ENCODE measurements at places on chromosomes 11 and 22.

DNA sequence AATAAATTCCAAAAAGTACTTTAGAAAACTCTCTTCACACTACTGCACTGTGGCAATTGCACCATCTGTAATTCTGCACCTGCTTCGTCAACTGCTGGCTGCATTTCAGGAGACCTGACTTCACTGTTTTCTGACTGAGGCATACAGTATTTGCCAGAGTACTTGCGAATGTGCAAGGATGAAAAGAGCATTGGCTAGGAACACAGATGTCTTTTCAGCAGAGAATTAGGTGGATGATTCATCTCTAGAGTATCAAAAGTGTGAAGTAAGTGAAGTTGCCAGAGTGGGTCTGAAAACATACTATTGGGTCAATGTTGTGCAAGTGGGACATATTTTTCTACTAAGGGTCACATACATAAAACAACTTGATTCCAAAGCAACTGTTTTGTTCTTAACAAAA lies 427.5 kb upstream of the CCDC90B start:
- DNase-seq: no peak

DNA sequence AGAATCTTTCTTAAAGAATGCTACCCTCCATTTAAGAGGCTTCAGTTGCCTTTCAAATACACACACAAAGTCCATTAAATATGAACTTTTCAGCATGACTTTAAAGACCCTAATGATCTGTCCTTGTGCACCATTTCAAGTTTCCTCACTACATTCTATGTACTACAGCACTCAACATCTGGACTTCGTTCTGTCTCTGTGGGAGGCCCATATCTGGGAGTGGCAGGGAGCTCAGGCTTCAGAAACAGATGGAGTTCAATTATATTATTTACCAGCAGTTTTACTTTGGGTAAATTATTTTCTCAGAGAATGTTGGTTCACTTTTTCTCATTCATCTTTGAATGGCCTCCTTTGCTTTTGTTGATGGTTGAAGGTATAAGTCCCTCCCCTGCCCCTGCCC lies 67.4 kb downstream of the ANO3 start:
- DNase-seq: no peak

- DNase-seq: no peak
These were observed 291.8 kb upstream of the DDI1 start for GRCh38 chr11:103744496-103745153.

DNA sequence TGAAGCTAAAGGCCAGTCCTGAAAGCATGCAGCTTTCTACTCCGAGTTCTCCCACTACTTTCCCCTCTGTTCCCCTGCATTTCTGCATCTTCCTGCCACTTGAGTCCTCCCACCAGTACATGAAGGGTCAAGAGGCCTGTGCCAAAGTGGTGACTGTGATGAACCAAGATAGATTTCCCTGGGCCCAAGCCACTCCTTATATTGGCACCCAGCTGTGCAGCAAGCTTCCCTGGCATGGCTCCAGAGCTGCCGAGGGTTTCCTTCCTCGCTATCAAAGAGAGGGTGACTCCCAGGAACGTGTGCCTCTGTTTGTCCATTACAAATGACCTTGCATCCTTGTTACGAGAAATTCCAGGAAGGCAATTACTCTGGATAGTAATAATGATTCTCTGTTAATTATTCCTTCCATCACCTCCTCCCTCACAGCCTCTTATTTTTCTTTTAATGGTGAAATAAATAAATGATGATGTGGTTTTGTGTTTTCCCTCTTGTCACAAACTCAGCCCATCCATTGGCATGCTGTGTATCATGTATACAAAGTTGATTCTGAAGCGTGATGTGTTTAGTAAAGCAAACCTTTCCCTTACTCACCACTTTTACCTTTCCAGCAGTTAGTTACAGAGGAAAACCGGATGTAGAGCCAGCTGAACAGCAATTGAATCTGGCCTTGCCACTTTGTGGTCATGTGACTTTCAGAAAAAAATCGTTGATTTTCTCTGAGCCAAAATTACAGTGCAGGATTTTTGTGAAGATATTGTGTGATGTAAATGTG lies 8.3 kb downstream of the SRSF8 start:
- no peak for DNase-seq

DNA sequence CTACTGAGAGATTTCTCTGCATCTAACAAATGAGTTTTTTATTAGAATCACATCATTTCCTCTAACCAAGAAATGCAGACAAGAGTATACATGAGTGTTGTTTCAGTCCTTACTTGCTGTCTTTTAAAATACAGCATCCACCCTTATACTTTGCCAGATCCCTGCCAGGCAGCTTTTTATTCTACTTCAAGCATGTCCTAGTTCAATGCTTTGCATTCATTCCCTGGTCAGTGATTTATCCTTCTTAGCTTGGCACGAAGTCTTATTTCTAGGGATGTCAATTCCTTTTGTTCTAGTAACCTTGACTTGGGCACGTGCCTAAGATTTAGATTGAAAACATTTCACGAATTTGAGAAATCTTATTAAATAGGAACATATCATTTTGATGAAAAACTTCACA lies 307.2 kb upstream of the MPPED2 start:
- no peak for DNase-seq

DNA sequence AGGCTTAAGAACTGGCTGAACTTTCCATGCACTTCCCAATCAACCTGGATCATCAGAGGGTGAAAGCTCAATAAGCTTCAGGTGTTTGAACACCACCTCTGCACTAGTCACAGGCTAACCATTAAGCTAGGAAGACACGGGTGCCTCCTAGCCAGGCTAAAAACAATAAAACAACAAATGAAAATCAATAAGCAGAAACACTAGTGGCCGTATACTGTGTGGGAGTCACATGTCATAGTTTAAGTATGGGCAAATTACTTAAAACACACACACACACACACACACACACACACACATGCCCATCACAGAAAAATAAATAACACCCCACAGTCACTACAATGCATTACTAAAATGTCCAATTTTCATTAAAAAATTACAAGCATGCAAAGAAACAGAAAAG lies 85.2 kb downstream of the APOL5 start:
- DNase-seq: no peak

GRCh38 chr22:23180301-23180892 lies at the start of gene BCR:
Gene BCR (plus strand): TSS chr22:23180509. CDS start chr22:23180961, 452 bp downstream.
- no peak for DNase-seq

DNA sequence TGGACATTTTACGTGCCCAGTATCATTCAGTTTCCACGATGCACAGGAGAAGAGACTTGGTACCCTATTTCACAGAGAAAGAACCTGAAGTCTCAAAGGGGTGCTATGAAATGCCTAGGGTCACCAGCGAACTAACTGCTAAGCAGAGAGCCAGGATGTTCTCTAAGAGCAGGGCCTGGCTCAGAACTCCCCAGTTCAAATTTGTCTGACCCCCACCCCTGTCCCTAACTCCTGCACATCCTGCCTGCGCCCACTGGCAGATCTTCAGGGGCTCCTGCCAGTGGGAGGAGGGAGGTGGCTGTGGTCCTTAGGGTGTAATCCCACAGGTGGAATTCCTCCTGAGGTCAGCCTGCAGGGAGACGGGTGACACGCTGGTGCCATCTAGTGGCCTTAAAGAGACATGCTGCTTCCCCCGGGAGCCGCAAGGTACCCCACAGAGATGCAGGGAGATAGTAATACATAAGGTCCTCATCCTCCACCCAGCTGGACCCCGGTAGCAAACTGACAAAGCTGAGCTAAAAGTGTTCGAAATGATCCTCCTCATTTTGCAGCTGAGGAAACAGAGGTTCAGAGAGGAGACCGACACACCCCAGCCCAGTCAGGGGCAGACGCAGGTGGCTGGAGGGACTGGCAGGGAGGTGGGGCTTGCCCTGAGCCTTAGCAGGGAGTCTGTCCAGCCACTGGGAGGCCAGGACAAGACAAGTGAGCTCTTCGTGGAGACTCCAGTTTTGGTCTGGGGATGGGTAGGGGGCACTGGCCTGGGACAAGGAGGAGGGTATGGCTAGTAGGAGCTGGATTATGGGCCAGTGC lies 34.1 kb downstream of the MB start:
- no peak for DNase-seq

- no peak for DNase-seq
These were observed 23.1 kb upstream of the GLYATL2 start for GRCh38 chr11:58867556-58867955.

DNA sequence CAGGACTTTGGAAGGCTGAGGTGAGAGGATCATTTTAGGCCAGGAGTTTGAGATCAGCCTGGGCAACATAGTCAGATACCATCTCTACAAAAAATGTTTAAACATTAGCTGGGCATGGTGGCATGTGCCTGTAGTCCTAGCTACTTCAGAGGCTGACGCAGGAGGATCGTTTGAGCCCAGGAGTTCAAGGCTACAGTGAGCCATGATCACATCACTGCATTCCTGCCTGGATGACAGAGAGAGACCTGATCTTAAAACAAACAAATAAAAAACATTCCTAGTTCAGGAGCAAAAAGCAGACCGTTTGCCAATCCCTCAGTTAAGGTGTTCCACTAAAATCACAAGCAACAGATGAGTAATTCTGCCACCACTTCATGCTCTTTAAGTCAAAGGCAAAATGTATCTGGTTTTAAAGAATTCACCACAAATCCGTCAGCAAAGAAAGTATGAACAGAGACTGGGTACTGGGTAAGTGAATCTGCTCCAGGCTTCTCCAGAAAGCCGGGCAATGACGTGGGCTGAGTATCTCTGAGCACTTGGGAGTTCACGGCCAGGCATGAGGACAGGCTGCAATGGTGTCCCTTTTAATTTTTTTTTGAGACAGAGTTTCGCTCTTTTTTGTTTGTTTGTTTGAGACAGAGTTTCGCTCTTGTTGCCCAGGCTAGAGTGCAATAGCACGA lies 19.5 kb downstream of the CLTCL1 start:
- DNase-seq: no peak

GRCh38 chr11:71237853-71238252 lies 14.5 kb downstream of the SHANK2 start:
- no peak for DNase-seq

DNA sequence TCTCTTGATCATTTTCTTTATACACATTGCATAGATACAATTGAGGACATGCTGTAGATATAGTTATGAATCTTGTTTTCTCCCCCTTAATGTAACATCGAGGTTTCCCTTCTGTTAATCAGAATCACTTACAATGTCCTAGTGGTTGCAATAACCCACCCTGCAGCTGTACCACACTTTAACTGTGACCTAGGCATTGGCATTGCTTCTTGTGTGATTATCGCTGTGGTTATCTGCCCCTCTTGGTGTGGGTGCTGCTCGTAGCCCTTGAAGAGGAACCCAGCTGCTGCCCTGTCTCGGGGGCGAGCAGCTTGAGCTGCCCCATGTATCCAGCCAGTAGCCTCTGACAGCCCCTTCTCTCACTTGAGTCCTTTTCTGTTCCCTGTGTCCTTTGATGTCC lies 1.5 kb downstream of the DGAT2 start:
- no peak for DNase-seq

DNA sequence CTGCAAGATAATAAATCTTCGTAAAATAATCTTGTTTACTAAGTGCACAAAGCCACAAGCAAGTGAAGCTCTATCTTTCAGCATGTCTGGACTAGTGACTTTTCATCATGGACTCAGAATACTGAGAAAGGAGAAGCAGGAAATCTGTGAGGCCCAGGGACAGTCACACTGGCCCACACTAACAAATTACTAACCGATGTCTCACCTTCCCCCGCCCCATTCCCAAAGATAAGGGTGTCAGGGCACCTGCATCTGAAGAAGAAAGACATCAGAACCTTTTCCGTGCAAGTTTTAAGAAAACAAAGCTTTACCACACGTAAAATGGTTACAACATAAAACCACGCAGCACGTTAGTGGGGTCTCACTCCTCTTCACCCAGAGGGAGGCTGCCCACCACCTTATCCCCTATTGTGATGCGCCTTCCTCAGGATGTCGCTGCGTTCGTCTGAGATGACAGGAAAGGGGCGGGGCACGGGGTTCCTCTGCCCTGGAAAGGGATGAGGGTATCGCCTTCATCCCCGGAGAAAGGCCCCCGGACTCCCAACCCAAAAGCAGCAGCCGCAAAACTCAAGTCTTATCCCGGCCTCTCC lies 616 bp downstream of the BTBD10 start:
- DNase-seq: no peak

DNA sequence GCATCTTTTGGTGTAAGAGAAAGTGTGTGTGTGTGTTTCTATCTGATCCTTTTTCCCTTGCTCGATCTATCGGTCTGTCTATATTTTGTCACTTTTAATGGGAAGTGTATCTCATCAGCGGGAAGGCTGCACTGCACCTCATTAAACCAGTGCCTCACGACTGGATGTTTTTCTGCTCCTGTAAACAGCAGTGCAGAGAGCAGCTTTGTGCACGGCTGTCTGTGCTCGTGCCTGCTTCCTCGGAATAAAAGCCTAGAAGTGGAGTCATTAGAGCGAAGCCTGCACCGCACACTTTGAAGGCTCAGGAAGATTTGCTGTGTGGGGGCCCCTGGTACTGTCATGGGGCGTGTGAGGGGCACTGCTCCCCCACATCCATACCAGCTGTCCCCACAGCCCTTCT lies 27.0 kb upstream of the PARVG start:
- no peak for DNase-seq

GRCh38 chr11:65851083-65851579 lies 6.8 kb downstream of the CFL1 start:
- no peak for DNase-seq

DNA sequence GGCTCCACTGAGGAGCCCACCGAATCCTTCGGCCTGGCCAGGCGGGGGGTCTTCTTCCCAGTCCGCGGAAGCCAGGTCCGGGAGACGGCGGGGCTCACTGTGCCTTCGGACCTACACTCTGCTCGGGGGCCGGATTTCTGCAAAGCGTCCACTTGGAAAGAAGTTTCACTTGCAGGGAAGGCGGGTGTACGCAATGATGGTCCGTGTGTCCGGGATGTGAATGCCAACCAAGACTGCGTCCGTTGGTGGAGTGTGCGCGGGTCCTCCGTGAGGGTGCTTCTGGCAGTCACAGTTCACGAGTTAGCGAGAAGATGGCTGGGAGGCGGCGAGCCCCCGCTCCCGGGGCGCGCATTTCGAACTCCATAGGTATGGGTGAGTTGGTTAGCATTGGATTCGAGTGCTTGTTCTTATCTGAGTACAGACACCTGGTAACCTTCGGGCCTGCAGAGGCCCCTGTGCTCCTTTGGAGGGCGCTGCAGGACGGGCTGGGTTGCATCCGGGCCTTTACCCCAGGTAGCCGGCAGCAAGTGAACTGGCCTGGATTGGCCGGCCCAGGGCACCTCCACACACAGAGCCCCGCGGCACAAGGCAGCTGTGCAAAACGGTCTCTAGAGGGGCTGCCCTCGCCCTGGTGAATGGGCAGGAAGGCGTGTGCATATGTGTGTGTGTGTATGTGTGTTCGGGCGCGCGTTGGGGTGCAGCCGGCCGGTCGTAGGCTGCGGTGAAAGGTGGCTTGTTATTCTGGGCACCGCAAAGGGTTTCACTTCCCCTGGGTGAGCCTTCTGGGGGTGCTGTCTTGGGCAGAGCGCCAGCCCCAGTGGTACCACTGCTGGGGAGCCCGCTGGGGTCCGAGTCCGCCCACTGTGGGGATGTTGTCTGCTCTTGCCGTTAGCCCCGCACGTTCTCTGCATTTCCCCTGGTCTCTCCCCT lies 13.3 kb upstream of the CYP2R1 start:
- no peak for DNase-seq

- no peak for DNase-seq
These were observed 719 bp downstream of the TALDO1 start for GRCh38 chr11:748007-748359.

- no peak for DNase-seq
These were observed 514 bp downstream of the KRTAP5-9 start for GRCh38 chr11:71548716-71549151.
